ENCODE measurements at places on chromosomes 13 and 19.

DNA sequence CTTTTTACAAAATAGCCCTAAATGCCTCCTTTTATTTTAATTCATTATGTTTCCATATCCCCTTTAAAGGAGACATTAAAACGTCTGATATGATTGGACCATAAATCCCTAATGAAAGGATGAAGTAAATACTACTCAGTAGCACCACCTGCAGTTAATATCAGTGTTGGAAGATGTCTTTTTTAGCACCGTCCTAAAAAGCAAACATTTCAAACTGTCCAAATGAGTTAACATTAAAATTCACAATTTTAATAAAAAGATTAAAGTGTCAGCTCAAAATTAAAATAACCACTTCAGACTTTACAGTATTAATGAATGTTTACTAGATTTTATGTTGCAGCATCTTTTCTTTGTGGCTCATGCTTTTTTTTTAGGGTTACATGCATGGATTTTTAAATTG lies 12.3 kb downstream of the ZNF507 start:
- DNase-seq: no peak

DNA sequence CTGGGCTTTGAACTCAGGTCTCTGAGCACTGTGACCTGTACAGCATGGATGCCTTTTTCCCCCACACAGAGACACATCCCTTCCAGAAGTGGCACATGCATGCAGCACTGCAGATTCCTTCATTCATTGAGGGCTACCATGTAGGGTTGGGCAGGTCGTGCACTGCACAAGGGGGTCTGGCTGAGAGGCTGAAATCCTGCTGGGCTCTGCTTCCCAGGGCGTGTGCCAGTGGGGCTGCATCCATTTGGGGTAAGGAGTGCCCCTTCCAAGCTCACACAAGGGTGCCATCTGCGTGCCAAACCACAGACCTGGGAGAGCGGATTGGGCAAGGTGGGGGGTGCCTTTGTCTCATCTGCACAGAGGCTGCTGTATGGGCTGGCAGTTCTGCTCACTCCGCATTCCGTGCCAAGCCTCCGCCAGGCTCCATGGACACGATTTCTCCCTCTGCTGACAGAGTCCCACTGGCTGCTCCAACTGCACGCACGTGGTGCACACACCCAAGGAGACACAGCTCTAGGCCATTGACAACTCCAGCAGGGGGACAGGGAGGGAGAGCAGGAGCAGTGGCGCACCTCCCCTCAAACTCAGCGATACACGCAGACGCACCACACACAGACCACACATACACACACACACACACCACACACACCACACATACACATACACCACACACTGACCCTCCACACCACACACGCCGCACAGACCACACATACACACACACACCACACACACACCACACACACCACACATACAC lies 4.5 kb upstream of the SHISA7 start:
- peak; percentile 15 for DNase-seq

DNA sequence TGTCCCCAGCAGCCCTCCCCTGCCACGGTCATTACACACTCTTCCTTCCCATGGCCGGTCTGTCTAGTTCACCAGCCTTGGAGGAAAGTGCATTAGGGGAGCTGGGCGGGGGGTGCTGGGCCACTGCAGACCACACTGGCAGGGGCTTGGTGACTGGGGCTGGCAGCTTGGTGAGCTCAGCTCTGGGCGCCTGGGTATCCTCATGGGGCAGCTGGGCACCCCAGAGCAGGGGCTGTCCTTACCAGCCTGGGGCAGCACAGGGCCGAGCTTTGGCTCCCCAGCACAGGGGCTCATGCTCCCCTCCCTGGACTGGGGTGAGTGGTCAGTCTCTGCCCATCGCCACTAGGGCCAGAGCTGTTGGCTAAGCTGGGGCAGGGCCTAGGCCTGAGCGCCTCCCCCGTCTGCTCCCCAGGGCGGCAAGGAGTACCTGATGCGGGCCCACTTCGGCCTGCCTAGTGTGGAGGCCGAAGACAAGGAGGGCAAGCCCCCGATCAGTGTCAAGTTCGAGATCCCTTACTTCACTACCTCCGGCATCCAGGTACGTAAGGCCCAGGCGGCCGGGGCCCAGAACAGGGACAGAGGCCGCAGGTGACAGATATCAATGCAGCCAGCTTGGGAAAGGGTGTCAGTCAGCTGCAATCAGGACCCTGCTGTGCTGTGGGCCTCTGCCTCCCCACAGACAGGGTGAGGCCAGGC lies 35.5 kb downstream of the AP1M1 start:
- no peak for DNase-seq

DNA sequence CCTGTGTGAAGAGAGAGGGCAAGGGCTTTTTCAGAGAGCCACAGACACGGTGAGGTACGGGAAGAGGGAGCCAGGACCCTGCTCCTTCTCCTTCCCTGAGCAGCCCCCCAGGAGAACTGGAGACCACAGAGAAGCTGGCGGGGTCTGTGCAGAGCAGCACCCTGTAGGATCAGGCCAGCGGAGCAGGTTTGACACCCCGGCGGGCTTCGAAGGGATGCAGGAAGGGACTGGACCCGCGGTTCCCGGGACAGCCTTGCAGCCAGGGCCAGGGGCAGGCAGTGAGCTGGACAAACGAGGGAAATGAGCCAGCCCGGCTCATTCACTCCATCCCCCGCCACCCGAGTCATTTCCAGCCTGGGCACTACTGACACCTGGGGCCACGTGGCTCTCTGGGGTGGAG lies 22.2 kb downstream of the CPAMD8 start:
- no peak for DNase-seq

DNA sequence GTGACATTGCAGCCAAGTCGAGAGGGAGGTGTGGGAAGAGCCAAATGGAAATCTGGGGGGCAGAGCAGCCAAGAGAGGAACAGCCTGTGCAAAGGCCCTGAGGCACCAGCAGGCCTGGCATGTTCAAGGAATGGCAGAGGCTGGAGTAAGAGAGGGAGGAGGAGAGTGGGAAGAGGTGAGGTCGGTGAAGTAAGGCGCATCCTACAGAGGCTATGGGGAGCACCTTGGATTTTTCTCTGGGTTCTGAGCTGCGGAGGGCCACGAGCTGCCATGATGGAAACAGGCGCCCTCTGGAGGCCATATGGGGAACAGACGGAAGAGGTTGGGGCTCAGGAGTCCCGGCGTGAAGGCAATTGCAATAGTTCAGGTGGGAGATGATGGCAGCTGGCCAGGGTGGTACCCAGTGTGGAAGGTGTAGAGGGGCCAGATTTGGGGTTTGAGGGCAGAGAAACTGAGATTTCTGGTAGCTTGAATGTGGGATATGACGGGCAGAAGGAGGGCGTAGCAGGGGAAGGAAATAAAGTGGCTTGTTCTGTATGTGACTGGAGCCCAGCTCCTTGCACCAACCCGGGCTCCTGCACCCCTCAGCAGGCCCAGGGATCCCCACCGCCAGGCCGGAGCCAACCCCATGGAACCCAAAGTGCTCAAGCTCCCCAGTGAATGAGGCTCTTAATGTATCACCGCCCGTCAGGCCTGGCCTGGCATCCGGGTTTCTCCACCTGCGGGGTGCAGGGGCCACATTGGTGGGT lies 20.5 kb upstream of the STRN4 start:
- no peak for DNase-seq

DNA sequence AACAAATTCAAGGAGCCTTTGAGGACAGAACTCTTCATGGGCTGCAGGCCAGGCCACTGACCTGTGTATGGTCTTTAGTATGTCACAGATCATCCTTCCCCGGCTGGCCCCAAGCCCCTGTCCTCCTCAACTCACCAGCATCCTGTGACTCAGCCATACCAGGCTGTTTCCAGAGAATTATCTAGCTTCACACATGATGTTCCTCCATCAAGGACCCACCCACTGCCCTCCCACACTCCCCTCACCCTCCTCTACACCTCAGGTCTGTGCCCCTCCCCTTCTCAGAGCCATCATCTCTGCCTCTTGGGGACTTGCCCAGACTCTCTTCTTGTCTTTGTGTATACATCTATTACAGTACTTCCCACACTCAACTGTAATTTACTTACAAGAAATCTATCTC lies 14.7 kb downstream of the DCT start:
- DNase-seq: no peak

DNA sequence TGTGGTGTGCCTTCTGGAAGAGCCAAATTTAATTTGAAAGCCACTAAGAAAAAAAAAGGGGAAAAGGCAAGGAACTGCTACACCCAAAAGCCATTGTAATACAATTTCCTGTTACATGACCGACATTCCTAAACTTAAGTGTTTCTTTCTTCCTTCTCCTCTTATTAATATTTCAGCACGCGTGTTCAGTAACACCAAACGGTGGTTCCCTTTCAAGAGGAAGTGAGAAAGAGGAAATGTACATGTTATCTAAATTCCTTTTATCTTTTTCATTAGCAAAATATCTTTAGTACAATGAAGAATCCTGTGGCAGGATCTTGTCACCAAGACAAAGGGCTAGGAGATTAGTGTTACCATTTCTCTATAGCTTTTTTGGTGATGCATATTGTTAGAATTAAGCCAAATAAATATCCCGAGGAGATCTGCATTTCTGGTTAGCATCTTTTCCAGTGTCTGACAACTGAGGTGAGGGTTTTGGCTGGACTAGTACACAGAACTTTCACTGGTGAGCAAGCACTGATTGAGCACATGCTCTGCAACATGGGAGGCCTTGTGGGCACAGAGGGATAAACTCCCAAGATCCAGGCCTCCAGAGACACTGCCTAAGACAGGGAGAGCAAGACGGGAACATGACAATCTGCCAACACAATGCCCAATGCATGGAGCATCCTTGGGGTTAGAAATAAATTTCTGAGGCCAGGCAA lies 22.1 kb downstream of the LATS2 start:
- DNase-seq: no peak

GRCh38 chr13:31733066-31733465 lies 6.3 kb upstream of the RXFP2 start:
- DNase-seq: peak; percentile 40

DNA sequence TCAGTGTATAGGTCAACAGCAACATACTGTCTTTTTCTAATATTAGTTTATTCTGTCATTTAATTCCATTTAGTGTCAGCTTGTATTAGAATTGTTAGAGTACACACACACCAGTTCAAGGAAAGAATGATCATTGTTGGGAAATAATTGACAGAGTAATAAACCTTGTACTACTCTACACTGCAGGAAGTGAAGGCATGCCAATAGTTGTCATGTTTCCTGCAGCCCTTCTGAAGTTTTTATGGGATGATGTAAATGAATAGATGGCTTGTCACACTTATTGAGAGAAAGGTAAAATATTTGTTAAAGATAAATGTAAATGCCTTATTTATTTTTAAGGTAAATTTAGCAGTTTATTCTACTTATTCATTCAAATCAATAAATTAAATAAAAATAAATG lies 306.9 kb upstream of the KLHL1 start:
- no peak for DNase-seq

DNA sequence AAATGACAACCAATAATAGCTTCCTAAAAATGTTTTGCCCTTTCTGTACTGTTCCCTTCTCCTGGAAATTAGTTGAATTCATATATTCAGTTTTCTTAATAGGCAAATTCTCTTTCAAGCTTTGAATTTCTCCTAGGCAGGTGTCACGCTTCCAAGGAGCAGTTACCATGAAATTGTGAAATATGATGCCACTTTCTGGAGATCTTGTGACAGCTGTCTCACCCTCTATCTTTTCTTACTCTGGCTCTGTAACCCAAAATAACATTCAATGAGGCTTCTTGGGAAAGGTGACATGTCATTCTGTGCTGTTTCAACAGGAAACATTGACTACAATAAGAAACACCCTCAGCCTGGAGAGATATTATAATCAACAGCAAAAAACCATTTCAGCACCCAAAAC lies 80.3 kb upstream of the MRI1 start:
- no peak for DNase-seq

DNA sequence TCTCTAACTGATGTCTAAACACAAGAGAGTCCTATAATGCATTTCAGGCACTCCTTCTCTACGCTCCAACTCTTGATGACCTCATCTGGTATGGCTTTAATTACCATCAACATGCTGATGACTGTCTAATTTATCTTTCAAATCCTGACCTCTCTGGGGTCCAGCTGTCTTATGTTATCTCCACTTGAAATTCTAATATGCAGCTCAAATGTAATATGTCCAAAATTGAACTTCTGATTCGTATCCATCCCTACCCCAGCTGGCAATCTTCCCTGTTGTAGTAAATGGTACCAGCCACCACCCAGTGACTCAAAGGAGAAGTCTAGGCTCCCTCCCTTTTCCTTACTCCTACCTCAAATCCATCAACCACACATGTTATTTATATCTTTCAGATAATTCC lies 288.0 kb upstream of the SLC10A2 start:
- no peak for DNase-seq

DNA sequence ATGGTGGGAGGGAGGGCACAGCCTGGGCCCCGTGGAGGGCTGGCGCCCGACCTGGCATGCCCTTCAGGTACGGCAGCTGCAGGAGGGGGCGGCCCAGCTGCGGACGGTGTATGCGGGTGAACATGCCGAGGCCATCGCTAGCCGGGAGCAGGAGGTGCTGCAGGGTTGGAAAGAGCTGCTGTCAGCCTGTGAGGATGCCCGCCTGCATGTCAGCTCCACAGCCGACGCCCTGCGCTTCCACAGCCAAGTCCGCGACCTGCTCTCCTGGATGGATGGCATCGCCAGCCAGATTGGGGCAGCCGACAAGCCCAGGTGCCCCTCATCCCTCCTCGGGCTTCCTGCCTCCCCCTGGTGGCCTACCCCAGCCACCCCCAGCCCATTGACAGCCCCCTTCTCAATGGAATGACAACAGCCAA lies 16.6 kb upstream of the SHKBP1 start:
- DNase-seq: no peak

DNA sequence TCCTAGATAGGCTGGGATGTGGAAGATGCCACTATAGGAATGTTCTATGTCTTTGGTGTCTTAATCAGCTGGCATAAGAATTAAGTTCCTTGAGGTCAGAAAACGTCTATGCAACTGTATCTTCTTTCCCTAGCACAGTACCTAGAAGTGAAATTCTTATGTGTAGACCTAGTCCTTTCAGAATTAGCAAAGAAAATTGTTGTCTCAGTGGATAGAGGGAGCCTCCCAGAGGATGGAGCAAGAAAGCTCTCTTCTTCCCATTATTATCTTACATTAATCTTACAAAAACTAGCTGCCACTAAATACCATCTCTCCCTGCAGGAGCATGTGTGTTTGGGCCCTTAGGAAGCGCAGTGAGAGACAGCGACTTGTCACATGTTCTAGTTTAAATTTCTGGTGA lies 11.6 kb downstream of the CLDN10 start:
- DNase-seq: no peak

DNA sequence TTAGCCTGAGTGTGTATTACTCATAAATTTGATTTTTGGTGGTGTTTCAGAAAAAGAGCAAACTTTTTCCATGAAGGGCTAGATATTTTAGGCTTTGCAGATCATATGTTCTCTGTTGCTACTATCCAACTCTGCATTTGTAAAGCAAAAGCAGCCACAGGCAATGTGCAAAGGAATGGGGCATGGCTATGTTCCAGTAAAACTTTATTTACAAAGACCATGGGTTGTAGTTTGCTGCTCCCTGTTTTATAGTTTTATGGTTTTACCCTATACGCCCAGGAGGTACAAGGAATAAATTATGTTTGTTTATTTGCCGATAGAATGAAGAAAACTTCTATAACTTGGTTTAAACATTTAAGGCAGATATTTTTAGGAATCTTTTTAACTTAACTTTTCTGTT lies 23.6 kb downstream of the IFT88 start:
- no peak for DNase-seq
